ENCODE measurements at places on chromosomes 16 and 17.

- DNase-seq, result no peak
Measured at GRCh38 chr17:42230225-42230624, 35.9 kb upstream of the GHDC start.

DNA sequence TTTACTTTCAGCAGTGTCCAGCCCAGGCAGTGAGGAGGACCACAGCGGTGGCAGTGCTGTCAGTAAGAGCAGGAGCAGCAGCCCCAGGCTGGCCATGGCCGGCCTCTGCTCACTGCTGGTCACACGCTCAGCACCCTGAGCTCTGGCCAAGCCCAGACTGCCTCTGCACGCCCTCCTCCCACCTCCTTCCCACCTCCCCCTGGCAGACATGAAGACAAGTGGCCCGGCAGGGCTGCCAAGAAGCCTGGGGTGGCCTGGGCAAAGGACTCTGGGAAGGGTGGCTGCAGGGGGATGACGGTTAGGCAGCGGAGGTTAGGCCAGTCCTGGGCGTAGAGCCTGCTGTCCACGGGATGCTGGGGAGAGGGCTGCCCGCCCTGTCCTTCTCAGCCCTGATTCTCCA, at the start of gene C16orf89:
Gene C16orf89, minus strand, starts transcription at position 144 of the 400 bp plus-strand sequence. Its CDS starts 48 bp downstream, at position 96.
- no peak for DNase-seq

DNA sequence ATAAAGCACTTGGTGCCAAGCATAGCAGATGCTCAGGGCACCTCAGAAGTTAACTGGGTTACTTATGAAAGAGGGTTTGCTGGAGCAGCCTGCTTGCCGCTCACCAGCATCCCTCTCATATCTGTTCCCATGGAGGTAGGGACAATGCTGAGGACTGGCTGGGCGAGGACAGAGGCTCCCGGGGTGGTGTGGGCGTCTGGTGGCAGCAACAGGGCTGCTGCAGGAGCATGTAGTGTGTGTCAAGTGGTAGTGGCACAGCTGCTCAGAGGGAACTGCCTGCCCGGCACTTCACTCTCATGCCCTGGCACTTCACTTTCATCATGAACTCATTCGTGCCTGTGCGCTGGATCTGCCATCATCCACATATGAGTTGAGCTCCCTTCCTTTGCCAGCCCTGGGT, 26.9 kb upstream of the ZNHIT3 start:
- no peak for DNase-seq

GRCh38 chr16:25785361-25785760, 93.6 kb downstream of the HS3ST4 start:
- no peak for DNase-seq

DNA sequence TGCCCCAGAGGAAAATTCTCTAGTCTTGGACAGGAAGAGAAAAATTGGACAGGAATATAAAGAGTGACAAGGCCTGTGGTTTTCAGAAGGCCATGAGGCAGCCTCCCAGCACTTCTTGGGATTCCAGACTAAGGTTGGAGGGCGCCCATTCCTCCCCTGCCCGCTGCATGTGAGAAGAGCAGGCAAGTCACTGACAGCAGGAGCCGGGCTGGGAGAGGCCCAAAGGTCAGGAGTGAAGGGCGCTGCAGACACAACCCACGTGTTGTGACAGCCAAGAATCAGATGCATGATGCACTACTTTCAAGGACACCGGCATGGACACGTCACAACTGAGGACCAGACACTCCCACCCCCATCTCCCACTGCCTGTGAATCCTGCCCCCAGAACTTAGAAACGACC, 256.7 kb downstream of the CBLN1 start:
- no peak for DNase-seq

DNA sequence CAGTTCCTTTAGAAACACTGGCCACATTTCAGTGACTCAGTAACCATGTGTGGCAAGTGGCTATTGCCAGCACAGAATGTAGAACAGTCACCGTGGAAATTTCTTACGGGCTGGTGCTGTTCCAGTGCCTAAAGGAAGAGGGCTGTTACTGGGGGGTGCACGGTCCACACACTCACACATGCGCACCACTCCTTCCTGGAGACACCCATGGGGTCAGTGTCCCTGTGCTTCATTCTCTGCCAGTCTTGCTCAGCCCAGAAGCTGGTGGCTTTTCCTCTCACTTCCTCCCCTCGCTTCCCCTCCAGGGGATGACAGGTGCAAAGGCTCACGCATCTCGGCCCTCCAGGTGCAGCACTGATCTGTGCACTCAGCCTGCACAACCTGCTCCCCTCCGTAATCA, 115.6 kb downstream of the CCDC182 start:
- no peak for DNase-seq

- DNase-seq, result no peak
Measured at GRCh38 chr17:7224110-7224509, 4.4 kb downstream of the ACADVL start.
